ENCODE measurements at places on chromosomes 11 and 22. TPM values are rescaled to one million over a fixed set of nuclear protein-coding genes. Genes with fewer than 3 reads are reported as not detected.
A peak's percentile ranks its signal among the peaks of the same experiment; 100 is the strongest.

DNA sequence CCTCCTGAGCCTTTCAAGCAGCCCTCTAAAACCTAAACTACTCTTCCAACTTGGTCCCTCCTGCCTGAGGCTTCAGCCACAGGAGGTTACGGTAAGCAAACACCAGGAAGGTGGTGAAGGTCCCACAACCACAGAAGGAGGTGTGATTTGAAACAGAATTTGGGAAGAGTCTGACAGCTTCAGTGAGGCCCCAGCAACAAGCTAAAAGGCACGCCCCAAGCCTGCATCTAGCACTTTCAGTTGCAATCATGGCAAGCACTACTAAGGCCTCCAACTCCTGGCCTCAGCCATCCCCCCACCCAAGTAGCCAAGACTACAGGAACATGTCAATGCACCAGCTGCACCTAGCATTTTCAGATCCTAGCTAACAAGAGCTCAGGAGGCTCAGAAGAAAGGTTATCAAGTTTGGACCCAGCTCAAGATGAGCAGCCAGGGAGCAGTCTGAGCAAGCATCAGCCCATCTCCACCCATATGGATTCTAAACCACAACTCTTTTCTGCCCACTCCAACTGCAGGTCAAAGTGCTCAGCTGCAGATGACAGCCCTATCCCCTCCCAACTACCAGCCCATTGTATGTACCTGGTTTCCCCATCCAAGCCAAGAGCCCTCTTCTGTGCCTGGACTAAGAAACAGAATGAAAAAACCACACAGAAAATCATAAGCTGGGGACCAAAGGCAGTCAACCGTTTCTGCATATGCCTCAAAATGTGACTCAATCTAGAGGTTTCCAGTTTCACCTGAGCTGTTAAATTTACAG, 10.4 kb upstream of the AHNAK start:
- DNase-seq = peak; percentile 24

GRCh38 chr22:22773427-22773826, 114.2 kb upstream of the IGLL5 start:
- no peak for DNase-seq

DNA sequence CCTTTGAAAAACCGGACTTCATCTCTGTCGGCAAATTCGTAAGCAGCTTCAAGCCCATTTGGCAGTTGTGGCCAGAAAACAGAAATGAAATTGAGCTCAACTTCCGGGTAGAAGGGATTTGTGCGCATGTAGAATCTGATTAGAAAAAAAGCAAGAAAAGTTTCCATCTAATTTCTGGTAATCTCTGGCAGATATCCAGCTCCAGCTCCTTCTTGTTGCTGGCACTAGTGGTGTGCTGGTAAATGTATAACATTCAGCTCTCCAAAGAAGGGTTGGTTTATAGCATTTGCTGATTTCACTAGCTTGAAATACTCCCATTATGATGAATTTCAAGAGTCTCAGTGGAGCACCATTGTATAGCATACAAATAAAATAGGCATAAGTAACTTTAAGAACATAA, 5.4 kb downstream of the MMP1 start:
- DNase-seq = no peak

DNA sequence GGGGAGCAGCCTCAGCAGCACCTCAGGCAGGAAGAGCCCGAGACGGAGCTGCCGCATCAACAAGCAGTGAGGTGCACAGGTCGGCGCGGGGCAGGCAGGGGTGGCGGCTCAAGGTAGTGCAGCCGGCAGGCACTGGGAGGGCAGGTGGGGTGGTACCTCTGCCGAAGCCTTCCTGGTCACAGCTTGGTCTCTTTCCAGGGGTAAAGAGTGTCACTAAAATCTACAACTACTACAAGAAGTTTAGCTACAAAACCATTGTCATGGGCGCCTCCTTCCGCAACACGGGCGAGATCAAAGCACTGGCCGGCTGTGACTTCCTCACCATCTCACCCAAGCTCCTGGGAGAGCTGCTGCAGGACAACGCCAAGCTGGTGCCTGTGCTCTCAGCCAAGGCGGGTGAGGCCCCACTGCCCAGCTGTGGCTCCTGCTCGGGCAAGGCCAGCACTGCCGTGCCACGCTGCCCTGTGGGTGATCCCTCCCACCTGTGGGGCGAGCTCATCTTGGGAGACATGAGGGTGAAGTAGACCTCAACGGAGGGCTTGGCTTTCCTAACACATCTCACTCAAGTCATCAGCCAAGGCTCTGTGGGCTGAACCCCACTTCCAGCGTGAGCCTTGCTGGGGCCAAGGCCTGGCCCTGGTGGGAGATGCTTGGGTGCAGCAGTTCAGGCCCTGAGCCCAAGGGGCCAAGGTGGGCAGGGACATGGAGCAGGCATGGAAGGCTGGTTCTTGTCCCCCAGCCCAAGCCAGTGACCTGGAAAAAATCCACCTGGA, 13.6 kb downstream of the GATD1 start:
- DNase-seq = no peak

Gene ROBO4
- total RNA-seq = 43.3 TPM

- no peak for DNase-seq
Observed at GRCh38 chr11:134691295-134691873, 279.3 kb upstream of the B3GAT1 start.

GRCh38 chr11:86124251-86125233, 55.7 kb upstream of the PICALM start:
- no peak for DNase-seq

Gene TBX10
- total RNA-seq = not detected

Gene CLTCL1
- total RNA-seq = 20.5 TPM

GRCh38 chr11:46458491-46458890, 66.9 kb upstream of the CHRM4 start:
- no peak for DNase-seq

Gene WT1
- 4.2 TPM for total RNA-seq

DNA sequence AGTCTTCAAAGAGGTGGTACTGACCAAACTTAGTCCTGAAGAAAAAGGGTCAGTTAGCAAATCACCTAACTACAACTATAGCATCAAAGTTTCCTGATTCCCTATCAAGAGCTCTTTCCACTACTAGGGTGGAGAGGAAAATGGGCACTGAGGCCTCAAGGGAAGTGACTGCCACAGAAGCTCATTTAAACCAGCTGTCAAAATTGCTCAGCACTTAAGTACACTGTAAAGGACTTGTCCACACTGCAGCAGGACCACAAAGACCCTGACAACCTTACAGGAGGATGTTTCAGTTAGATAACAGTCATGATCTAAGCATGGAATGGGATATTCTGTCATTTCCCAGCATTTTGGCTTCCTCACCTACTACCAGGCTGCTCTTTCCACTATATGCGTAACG, 33.0 kb downstream of the FAM168A start:
- DNase-seq = no peak

Gene KDM4D
- 0.89 TPM for total RNA-seq

DNA sequence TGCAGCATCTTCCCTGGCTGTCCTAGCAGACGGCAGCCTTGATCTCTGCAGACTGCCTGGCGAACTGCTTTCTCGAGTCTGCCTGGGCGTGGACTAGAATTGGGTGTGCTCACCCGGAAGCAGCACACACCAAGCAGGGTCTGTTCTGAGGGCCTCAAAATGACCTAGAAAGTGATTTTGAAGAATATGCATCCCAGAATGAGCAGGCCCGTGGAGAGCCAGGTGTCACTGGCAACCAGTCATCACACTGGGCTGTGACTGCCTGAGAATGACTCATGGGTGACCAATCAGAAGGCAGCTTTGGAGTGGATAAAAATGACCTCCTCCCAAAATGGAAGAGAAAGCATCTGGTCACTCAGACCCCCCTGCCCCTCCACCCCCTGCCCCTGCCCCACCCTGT, 114.9 kb upstream of the NECTIN1 start:
- DNase-seq = no peak

DNA sequence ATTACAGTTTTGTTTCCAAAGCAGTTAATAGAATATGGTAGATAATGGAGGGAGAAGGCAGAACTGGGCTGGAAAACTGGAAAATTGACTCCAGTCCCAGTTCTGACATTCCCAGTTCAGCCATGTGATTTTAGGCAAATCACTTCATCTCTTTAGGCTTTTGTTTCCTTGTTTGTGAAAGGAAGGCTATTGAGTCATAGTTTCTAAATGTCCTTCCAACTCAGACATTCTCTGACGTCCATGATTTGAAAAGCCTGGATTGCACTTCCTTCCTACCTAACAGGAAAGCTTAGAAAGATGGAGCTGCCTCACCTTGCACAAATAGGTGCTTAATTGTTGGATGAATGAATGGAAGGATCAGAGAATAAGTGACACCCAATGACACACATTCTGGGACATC, 19.8 kb upstream of the GALNT18 start:
- DNase-seq = no peak

- no peak for DNase-seq
Observed at GRCh38 chr22:38226853-38227649, 25.3 kb downstream of the MAFF start.

GRCh38 chr22:17118342-17118741, 2.8 kb downstream of the TMEM121B start:
- no peak for DNase-seq

- no peak for DNase-seq
Observed at GRCh38 chr11:4072668-4073285, 21.8 kb upstream of the RRM1 start.

DNA sequence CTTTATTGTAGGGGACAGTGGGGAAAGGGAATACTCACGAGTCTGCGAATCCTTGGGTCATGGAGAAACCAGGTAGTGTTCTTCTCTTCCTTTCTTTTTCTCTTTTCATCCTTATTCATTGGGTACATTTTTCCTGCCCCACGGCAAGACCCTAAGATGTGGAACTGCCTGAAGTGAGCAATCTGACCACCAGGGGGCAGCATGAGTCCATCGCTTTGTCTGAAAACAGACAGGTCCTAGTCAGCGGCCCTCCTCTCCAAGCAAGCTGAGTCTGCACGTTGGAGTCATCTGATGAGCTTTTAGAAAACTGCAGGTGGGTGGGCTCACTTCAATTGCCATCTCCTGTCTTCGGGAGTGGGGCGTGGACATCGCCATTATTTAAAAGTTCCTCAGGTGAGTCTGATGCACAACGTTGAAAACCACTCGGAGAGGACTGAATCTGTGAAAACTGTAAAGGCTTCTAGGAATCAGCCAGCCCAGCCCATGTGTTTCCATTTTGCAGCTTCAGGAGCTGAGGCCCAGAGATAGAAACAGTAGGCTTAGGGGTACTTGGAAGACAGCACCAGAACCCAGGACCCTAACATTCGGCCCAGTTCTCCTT, 34.0 kb upstream of the FBXO3 start:
- peak; percentile 86 for DNase-seq
